ENCODE measurements at places on chromosomes 12 and 14.

DNA sequence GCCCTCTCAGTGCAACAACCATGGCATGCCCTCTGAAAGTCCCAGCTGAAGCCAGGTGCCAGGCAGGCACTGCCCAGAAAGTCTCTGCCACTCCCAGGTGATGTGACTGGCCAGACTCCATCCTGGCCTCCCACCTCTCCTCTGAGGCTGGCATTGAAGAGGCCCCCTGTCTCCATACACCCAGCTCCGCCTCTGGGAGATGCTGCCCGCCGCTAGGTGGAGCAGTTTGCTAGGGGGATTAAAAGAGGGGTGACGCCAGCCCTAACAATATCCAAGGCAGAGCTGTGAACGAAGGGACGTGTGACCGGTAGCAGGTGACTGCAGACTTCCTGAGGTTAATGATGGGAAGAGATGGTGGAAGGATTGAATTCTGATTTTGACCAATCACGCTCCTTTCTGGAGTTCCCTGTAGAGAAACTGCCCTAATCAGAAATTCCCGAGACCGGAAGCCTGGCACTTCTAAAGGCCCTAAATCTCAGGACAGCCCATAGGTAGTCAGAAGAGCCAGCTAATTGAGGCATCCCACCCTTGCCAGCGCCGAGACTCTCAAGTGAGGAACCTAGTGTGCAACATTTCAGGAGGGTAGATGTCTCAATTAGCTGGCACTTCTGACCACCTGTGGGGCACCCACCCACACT lies 8.3 kb upstream of the PLEK2 start:
- no peak for DNase-seq

DNA sequence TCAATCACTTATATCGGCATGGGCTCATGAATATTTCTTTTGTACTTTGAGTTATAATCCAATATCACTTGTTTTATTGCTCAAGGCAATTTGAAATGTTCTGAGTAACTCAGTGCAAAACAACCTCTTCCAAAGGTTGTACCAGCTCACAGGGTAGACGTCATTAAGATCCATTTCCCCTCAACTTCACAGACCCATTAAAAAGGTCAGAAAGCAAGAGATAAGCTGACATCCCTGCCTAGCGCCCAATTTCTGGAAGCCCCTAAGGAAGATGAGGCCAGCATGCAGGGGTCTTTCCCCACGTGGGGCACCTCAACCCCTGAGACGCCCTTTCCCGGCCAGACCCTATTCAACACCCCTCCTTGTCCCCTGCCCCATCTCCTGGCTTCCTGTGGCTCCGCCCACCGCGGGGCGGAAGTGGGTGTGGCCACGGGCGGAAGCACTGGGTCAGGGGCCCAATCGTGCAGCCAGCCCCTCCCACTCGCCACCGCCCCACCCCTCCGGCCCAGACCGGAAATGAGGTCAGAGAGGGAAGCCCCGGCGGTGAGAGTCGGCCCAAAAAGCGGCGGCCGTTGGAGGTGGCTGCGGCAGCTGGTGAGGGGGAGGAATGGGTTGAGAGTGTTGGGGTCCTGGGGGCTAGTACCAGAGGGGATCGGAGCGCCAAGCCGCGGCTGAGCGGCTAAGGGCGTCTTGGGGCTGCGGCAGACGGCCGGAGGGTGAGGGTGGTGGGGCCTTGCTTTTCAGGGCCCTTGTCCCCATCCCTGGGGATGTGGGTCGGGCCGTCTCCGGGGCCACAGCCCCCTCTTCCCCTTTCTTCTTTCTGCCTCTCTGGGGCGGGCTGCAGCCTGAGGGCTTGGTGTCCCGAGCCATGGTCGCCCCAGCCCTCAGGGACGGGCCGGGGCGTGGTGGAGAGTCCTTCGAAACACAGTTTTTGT lies at the start of gene GPATCH2L:
Gene GPATCH2L (plus strand): TSS at position 525 of the 935 bp plus-strand sequence. CDS start 2,442 bp downstream, outside the sequence.
- DNase-seq = peak; percentile 71

GRCh38 chr14:34911209-34912150 lies 36.3 kb upstream of the BAZ1A start:
- DNase-seq = no peak

GRCh38 chr12:718756-719102 lies 33.6 kb upstream of the WNK1 start:
- no peak for DNase-seq

- DNase-seq = no peak
These were observed 5.1 kb upstream of the PCNX1 start for GRCh38 chr14:70902184-70902583.

- no peak for DNase-seq
These were observed 70.5 kb upstream of the FLRT2 start for GRCh38 chr14:85459361-85460000.

DNA sequence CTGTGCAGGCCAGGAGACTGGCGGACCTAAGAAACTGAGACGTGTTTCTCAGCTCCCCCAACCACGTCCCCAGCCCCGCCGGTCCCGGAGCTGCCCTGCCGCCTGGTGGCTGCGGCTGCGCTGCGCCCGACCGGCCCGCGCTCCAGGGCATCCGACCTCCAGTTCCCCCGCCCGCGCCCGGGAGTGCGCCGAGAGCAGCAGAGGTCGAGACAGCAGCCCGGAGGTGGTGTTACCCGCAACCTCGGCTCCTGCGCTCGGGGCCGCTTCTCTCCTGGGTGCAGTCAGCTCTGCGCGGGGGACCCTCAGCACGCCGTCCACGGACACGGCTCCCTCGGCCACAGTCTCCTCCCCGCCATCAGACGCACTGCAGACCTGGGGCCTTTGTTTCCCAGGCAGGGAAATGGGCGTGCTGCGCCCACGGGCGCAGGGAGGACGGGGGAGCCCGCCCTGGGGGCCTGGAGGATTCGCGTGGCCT lies 21.6 kb upstream of the GPR132 start:
- DNase-seq = peak; percentile 57
